OCI-M1 (cell line): ENCODE measurements at places on chromosomes 3 and 15.

DNA sequence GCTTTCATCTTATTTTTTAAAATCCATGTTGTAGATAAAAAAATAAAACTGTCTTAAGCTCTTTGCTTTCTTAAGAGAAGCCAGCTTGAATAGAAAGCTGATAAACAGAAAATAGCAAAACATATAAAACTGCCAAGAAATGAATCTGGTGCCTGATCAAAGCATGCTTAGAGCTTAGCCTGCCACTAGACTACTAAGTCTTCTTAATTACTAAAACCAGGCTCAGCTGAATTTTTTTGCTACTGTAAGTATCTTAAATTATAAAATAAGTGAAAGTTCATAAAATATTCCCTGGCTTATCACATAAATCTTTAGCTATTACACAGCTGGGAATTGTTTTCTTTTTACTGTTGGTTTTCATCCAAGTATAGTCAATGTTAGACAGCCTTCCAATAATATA lies 803.9 kb downstream of the DIPK2A start:
- DNase-seq, result no peak

- no peak for DNase-seq
Measured at GRCh38 chr3:50395070-50395860, 35.9 kb upstream of the TMEM115 start.

- no peak for DNase-seq
Measured at GRCh38 chr3:120816728-120817127, 74.2 kb downstream of the GTF2E1 start.

DNA sequence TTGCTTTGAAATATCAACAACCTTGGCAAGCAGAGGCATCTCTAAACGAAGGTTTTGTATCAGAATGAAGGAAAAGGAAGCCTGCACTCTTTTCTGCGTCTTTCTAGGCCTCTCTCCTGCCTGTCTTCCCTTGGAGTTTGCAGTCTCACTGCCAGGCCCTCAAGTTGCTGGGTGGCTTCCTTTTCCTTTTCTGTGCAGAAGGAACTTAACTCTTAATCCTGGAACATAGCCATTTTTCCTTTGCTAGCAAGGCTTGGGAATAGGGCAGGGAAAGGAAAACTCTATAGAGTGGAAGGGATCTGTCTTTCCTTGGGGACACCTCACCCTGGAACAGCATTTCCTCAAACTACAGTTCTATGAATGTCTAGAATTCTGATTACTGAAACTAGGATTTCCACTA lies 32.8 kb downstream of the TLNRD1 start:
- DNase-seq, result no peak

DNA sequence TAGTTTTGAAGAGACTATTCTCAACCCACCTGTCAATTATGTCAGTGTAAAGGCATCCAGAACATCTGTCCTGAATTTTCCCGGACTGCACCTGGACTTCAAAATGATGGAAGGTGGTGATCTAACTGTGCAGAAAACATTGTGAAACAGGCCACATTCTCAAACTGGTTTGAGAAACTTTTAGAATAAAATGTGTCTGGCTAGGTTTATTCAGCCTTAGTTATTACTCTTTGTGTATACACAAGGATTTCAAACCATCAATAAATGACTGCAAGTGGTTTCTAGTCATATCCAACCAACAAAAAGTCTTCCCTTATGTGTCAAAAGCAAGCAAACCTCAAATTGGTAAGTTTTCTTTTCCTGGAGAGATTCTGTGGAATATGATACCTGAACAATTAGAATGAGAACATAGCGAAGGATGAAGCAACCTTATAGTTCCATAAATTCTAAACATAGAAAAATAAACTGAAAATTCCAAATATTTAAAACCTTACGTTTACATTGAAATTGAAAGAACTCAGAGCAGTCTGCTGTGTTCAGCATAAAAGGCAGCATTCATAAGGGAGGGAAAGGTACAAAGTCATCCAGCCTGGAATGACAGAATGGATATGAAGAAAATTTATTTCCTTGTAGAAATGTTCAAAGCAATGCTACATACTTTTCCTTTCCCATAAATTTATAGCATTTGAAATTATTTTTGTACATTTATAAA lies 306.6 kb upstream of the TGFBR2 start:
- DNase-seq, result no peak

DNA sequence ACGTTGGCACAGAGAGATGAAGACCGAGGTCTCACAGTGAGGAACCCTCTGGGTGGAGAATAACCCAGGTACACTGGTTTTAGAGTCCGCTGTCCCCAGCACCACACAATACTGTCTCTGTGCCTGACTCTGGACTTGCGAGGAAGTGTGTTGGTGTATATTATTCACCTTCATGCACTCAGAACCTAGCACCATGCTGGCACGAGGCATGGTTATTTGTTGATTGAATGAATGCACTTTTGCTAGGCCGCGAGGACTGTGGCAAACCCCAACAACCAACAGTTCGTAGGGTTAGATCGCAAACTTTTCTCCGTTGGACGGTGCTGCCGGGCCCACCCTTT lies 484 bp upstream of the C3orf52 start:
- DNase-seq, result no peak

DNA sequence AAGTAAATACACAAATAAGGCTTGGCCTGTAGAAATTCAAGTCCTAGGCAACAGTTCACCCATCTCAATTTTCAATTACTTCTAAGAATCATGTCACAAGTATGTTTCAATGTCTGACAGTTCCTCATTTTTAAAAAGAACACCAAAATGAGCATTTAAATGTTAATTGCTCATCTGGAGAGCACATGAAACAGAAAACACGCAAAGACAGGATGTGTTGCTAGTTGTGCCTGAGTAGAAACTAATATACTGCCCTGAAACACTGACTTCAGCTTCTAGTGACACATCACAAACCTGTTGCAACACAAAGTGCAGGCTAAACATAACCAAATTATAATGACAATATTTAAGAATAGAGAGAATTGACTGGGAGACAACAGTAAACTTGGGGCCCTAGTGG lies 167.3 kb upstream of the THBS1 start:
- DNase-seq, result peak; percentile 17

DNA sequence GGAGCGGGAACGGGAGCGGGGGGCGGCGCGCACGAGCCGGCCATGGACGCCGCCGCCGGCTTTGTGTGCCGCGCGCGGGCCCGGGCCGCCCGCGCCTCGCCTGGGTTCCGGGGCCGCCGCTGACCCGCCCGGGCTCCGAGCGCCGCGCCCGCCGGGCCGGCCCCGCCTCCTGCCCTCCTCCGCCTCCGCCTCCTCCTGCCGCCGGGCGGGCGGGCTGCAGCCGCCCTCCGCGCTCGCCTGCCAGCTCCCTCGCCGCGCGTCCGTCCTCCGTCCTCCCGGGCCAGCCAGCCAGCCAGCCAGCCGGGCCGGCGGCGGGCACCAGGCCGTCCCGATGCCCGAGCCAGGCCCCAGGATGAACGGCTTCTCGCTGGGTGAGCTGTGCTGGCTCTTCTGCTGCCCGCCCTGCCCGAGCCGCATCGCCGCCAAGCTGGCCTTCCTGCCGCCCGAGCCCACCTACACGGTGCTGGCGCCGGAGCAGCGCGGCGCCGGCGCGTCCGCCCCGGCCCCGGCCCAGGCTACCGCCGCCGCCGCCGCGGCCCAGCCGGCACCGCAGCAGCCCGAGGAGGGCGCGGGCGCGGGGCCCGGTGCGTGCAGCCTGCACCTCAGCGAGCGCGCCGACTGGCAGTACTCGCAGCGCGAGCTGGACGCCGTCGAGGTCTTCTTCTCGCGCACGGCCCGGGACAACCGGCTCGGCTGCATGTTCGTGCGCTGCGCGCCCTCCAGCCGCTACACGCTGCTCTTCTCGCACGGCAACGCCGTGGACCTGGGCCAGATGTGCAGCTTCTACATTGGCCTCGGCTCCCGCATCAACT lies at the start of gene ABHD17C:
Gene ABHD17C, plus strand, starts transcription at position 212 of the 812 bp plus-strand sequence. Its CDS starts 120 bp downstream, at position 332.
- peak; percentile 25 for DNase-seq

DNA sequence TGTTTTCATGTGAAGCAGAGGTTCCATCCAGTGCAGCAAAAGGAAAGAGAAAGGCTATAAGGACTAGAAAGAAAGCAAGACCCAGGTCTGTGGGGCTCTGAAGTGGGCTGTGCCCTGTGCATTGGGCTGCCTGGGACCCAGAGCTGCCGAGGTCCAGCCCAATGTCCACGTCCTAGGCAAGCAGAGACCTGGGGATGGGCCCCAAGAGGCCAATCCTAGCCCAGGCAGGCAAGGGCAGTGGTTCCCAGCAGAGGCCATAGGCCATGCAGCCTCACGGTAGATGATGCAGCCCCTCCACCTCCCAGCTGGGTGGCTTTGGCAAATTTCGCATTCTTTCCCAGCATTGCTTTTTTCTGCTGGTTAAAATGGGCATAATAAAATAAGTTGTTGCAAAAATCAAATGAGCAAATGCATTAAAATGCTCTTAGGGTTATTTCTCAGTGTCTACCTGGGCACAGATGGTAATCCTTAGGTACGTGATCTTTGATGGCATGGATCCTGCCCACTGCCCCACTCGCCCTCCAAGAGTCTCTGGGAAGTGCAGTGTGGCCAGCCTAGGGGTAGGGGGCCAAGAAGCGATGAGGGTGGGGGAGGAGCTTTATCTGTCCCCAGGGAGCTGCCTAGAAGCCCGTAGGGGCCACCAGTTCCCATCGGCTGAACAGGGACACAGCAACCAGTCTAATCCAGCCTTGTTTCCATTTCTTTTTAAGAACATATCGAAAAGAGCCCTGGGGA lies 22.3 kb upstream of the GP9 start:
- no peak for DNase-seq

DNA sequence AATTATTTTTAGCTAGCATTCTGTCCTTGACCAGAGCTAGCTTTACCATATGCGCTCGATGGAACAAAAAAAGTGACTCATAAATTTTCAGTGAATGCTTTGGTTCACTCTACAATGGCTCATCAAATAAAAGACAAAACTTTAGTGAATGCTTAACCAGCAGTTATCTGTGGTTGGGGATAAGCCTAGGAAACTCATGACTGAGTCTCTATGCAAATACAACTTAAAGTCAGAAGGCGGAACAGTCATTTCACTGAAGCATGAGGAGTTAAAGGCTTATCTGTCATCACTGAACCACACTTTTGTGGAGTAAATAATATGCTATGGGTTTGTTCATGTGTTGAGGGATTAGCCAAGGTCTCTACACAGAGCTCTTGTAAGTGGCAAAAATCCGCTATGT lies 308.4 kb downstream of the SQOR start:
- DNase-seq, result peak; percentile 5

DNA sequence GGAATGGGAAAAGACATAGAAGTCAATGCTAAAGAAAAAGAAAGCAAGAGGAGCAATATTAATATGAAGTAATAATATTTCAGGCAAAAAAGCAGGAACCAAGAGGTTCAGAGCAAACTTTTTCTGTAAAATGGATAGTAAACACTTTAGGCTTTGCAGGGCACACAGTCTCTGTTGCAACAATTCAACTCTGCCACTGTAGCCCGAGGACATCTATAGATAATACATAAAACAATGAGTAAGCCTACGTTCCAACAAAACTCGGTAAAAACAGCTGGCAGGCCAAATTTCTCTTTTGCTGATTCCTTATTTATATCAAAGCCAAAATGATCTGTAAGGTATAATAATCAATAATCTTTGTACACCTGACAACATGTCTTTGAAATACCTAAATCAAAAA lies 56.8 kb downstream of the SMAD6 start:
- no peak for DNase-seq

DNA sequence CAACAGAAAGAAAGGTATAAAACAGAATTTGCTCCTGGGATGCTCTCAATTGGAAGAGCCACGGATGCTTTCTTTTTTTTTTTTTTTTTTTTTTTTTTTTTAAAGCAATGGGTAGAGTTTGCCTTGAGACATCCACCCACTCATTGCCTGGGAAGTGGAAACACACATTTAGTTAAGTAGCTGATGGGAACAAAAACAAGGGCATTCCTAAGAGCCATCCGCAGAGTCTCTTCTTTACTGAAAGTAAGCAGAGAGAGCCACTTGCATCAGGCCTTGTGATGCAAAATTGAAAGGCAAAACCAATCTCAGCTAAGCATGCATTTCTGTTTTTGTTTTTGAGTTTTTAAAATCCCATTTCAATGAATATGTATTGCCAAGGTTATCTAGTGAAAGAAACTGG lies 787.9 kb upstream of the LMCD1 start:
- DNase-seq, result no peak

DNA sequence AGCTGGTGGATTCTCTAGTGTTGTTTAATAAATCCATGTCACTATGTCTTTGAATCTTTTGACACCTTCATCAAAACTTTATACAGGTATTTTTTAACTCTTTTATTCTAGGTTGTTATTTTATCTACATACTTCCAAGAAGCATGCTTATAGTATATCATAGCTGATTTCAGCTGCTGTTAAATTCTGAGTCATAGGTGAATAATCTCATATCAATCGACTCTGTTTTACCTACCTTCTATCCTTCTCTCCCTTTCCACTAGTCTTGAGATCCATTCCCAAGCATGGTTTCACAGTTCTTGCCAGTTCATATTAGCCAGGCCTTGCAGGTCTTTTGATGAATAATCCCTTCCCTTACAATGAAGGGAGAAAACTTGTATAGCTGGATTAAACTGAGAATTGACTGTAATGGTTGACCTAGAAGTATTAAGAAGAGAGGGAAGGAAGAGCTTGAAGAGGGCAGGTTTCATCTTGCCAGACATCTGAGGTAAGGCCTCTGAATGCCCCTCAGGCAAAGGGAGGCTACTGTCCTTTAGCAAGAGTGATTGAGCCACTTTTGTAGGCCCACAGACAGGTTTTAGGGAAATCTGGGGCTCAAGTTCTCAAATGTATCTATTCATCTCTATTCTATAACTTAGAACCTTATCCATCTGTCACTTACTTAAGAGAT lies 146.4 kb downstream of the EPHA6 start:
- no peak for DNase-seq

DNA sequence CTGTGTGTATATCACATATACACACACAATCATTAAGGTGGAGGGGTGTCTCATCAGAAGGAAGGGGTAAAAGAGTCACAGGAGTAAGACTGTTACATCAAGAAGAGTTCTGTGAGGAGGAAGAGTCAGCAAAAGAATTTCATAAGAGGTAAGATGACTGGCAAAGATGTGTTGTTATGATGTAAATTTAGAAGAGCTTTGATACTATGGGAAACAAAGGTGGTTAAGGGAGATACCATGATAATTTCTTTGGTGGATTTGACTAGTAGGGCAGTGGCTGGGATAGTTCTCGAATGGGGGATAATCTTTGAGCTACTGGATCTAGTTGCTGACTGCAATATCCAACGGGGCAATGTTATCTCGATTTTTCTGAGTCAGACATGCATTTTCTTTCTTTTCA lies 61.6 kb downstream of the STAG1 start:
- DNase-seq, result peak; percentile 33

DNA sequence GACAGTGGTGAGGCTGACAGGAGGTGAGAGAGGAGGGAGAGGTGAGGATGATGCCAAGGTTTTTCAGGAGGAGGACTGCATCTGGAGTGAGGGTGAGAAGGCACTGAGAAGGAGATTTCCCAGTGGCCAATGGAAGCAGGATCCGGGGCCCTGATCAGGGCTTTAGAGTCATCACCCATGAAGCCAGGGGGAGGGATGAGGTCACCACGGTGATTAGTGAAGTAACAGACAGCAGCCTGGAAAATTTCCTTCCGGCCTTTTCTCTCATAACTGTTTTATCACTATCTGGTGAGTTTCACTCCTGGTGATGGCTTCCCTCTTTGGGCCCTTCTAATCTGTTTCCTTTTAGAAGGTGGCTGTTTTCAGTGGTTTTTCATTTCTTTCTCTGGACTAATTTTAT lies 80.5 kb upstream of the WNT5A start:
- no peak for DNase-seq
